ENCODE measurements at places on chromosomes 16 and 17.

DNA sequence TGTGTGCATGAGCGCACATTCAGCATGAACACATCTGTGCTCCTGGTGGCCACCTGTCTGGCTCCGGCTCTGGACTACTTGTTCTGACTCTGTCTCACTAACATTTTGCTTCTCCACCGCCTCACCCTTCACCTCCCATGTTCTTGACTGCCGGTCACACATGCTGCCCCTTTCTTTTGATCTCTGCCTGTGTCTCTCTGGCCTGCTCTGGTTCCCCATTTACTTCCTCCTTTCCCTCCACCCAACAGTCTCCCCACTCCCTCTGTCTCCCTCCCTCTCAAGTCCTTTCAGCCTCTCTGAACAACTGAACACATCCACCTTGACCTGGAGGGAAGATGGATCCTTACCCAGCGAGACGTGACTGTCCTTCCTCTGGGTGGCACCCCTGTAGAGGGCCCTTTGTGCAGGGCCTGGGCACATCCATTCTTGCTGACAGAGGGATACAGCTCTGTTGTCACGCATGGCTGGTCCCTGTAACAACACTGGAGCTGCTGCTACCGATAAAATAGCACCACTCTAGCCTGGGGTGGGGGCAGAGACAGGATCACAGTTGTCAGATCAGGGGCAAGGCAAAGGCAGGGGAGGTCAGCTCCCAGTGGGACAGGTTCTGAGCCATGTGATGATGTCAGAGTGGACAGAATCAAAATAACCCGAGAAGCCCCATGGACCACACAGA lies 11.0 kb downstream of the ZSCAN32 start:
- DNase-seq: no peak

- DNase-seq: no peak
These were observed 143.3 kb downstream of the PARN start for GRCh38 chr16:14486520-14487303.

- no peak for DNase-seq
These were observed 46.9 kb downstream of the IRX6 start for GRCh38 chr16:55370762-55371482.

GRCh38 chr17:47733674-47734410 lies 806 bp downstream of the TBX21 start:
- no peak for DNase-seq

DNA sequence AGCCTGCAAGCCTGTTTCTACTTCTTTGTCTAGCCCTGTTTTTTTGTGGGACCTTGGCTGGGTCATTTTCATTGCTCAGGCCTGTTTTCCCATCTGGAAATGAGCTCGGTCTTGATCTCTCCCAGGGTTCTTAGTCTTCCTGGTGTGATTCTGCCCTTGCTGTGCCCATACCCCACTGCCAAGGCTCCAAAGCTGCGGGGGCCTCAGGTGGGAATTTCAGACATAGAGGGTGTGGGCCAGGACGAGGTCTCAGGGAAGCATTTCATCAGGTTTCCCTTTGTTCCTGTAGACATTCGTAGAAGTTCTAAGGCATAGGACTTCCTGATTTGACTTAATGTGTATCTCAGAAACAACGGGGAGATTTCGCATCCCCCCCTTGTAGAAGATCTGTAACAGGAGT lies 5.8 kb downstream of the MPRIP start:
- DNase-seq: no peak

DNA sequence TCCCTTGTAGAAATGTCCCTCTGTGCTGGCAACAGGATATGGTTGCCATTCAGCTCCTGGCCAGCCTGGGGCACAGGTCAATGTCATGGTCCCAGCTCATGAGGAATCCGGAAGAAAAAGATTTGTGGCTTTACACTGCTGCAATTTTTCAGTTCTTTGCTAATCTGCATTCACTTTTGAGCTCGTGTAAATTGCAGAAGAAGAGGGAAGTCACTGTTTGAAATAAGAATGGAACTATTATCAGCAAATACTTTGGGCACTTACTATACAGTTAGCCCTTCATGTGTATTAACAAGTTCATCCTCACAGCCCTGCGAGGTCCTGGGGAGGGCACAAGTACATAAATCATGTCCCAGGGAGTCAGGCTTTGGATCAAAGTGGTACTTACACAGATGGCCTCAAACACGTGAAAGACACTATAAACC lies 14.2 kb downstream of the SLC47A2 start:
- DNase-seq: no peak

GRCh38 chr17:75542229-75542628 lies 16.7 kb downstream of the LLGL2 start:
- DNase-seq: no peak

DNA sequence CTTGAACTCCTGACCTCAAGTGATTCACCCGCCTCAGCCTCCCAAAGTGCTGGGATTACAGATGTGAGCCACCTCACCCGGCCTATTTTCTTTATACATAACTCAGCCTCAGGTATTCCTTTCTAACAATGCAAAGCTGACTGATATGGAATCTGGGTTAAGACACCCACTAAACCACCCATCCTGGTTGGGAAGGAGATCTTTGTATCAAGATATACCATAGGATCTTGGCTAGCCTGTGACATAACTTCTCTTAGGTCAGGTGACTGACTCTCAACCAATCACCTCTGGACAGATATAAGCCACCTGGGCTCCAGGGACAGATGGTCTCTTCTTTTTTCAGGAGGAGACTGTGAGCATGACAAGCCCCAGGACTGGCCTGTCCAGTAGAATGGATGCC lies 51.2 kb upstream of the NKD1 start:
- DNase-seq: no peak

DNA sequence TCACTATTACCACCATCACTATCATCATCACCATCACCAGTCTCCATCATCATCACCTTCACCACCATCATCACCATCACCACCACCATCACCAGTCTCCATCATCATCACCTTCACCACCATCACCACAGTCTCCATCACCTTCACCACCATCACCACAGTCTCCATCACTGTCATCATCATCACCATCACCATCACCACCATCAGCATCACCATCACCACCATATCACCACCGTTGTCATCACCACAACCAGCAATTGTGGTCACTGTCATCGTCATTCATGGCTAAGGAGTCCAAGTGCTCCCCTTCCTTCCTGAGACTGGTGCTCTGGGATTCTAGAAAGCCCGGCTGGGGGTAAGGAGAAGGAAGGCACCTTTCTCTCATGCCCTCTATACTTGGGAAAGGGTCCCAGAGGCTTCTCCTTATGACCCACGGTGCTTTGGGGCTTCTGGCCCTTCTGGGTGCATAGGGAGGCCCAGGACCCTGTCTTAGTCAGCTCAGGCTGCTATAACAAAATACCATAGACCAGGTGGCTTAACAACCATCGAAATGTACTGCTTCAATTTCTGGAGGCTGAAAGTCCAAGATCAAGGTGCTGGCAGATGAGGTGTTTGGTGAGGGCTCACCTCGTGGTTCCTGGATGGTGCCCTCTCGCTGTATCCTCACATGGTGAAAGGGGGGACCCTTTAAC lies 93.4 kb upstream of the GSE1 start:
- DNase-seq: no peak

GRCh38 chr17:77455111-77455890 lies 314.5 kb downstream of the SEC14L1 start:
- DNase-seq: no peak

GRCh38 chr16:57730771-57731730 lies 4.5 kb upstream of the KATNB1 start:
- DNase-seq: no peak

- no peak for DNase-seq
These were observed 37.7 kb upstream of the SREBF1 start for GRCh38 chr17:17874478-17874877.

GRCh38 chr17:76500074-76500746 lies 1.0 kb downstream of the RHBDF2 start:
- no peak for DNase-seq

DNA sequence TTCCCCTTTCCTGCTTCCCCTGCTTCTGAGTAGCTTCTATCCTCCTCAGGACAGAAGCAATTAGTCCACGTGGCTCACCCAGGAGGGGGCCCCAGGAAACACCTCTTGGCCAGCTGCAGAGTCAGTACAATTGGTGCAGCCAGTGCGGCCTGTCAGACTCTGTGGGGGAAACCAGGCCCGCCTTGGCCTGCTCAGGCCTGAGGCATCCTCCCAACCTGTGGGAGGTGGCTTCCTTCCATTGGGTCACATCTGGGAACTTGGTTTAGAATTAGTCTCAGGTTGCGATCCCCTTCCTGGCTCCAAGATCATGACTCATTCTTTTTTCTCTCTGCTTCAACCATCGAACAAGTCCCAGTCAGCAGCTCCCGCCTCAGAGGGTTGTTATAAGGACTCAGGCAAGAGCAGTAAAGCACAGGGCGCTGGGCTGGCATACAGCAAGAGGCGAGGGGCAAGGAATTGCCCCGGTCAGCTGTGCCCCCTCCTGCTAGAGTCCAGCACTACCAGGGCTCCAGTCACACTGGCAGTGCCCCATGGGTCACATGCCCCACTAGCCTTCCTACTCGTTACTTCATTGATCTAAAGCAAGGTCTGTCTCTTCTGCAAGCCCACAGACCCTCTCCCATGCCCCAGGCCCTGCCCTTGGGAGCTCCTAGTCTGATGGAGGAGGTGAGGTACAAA lies 8.1 kb upstream of the EPX start:
- DNase-seq: no peak

GRCh38 chr16:8855972-8856371 lies 12.8 kb downstream of the CARHSP1 start:
- DNase-seq: no peak

DNA sequence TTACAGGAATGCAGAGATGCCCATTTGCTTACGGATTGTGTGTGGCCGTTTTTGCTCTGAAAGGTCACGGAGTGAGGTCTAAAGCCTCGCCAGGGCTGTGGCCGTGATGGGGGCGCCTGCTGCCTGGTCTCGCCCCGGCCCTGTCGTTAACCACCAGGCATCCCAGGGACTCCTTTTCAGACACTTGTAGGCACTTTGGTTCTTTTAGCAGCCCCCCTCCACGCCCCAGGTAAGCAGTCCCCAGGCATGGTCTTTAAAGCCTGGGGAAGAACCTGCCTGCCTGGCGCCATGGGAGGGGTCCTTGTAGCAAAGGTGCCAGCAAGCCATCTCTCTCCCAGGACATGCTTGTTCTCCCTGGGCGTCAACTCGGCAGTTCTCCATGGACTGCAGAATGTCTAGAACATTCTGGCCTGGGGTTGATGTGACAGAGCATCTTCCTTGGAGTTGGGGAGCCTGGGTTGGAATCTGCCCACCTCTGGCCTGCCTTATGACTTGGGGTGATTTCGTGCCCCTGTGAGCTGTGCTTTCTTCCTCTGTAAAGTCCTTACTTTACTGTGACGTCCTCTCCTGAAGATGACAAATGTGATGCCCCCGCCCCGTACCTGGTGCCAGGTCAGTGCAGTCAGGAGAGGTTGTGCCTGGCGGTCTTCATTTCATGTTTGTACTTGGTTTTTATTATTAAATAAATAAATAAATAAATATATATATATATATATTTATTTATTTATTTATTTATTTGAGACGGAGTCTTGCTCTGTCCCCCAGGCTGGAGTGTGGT lies 5.4 kb downstream of the KCTD5 start:
- DNase-seq: no peak

DNA sequence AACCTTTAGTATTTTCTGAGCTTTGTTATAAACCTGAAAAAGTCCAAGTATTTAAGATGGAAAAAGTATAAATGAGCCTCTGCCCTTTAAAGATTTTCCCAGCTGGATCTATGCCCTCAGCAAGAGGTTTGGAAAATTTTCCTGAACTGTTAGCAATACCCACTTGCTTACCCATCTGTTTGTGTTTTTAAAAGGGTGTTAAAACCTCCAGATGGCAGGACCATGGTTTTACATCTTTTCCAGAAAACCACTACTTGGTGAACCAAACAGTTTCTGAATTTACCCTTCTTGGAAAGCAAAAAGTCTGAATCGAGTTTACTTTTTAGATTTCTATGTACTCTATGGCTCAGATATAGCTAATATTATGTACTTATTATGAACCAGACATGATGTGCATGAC lies 719 bp downstream of the PMFBP1 start:
- no peak for DNase-seq

DNA sequence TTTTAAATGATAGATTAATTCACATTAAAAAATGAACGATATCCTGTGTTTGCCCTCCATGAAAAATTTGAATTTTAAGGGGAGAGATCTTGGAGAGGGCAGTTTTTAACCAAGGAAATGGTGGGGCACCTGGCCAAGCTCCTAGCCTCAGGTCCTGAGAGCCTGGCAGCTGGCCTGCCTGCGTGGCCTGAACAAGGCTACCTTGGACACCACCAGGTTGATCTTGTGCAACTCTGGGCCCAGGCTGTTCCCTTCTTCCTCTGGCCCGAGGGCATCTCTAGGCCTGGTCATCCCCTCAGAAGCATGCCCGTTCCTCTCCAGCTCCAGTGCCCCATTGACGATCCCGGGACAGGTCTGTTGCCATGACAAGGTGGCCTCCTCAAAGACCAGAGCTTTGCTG lies 33.4 kb upstream of the LONP2 start:
- no peak for DNase-seq

- DNase-seq: no peak
These were observed 4.0 kb downstream of the HIC1 start for GRCh38 chr17:2058586-2059546.

DNA sequence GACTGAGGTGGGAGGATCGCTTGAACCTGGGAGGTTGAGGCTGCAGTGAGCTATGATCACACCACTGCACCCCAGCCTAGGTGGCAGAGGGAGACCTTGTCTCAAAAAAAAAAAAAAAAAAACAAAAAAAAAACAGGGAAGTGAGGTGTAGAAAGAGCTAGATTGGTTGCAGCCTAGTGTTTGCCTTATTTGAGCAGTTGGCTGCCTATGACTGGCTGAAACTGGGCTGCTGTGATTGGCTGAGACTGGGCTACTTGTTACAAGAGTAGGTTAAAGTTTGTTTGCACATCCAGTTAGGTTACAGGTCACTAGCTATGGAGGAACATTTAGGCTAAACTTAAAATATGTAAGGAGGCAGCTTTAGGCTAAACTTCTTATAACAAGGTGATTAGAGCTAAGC lies 5.7 kb downstream of the DHRS7B start:
- DNase-seq: no peak

DNA sequence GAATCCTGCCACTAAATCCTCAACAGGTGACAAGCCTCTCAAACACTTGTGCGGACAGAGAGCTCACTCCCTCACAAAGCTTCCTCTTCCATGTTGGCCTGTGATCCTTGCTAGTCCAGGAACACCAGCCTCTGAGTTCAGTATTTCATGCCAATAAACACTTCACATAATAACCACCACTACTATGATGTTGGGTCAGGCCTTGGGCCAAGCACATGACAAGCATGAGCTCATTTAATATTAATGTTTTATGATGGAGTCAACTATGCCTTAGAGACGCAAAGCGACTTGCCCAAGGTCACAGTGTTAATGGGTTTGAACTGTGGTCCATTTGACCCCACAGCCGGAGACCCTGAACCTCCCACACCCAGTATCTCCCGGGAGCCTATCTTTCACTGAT lies 129.1 kb downstream of the GAS7 start:
- DNase-seq: no peak
